ENCODE measurements at places on chromosomes 6 and 20.

- DNase-seq, result no peak
These were observed 91.0 kb downstream of the PPP1R14C start for GRCh38 chr6:150233843-150234269.

GRCh38 chr6:144654506-144654905 lies 369.4 kb downstream of the UTRN start:
- no peak for DNase-seq

DNA sequence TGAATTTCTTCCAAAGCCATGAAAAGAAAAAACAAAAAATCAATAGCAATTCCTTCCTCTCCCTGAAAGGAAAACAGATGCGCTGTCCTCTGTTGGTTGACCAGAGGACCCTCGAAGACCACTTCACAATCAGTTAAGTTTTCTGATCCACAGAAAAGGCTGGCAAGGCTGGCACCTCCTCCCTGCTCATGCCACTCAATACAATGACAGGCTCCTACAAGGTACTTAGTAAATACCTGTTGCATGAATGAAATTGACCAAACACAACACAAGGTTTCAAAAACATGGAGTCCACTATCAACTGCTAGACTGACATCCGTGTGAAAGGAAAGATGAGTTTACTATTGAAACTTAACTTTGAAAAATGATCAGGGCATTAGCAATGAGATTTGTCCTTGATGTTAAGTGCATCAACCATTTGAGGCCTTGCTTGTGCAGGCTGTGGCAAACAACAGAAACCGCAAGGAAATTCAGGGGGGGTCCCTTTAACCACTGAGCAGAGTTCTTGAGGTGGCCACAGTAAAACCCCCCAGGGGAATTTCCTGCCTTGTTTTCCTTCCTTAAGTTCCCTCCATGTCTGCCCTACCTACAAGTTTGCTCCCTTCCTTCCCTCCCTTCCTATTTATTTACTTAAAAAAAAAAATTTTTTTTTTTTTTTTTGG lies 27.9 kb upstream of the RTF2 start:
- DNase-seq, result no peak

DNA sequence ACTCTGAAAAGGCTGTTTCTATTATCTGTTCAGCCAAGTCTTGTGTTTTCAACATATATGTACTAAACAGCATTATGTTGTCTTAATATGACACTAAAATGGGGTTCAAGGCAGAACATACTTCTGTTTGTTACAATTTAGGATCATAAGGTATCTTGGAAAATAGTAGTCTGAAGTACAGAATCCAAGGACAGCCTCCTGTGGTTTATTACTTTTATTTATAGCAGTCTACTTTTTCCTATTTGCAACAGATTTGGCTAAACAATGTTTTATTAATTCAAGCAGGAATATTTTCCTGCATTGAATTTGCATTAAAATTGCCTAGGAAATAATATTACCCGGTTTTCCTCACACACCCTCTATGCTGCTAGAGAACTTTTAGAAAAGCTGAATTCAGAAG lies 67.7 kb downstream of the PLEKHG1 start:
- DNase-seq, result no peak

DNA sequence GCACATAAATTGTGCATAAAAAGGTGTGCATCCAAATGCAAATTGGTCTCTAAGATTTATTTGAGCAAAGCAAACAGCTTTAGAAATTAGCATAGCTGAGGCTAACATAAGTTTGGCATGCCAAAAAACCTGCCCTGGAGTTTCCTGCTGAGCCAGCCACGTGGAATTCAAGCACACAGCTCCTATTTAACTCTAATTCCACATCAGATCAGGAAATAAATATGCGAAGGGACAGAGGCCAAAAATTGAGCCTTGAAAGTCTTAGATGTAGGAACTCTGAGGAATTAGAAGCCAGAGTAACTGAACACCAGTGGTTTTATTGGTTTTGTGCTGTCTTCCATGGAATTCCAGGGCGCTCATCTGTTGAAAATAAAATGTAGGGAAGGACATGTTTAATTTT lies 19.6 kb downstream of the SOBP start:
- DNase-seq, result no peak

DNA sequence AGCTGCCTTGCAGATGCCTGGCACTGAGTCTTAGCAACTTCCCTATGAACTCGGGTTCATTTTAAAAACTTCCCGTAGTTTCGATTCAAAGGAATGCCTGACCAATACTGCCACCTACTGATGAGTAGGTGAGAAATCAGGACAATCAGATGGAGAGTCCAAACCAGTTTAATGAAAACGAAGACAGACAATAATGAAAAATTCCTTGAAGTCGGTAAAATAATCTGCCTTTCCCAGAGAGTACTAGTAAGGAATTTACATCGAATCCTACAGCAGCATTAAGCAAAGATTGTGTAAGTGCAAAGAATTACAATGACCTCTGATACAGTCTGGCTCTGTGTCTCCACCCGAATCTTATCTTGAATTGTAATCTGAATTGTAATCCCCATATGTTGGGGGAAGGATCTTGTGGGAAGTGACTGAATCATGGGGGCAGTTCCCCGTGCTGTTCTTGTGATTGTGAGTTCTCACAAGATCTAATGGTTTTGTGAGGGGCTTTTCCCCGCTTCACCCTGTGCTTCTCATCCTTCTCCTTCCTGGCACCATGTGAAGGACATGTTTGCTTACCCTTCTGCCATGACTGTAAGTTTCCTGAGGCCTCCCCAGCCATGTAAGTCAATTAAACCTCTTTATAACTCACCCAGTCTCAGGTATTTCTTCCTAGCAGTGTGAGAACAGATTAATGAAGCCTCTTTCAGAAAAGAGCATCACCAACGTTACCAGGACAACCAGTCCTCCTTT lies 134.4 kb downstream of the ARHGAP18 start:
- DNase-seq, result peak; percentile 51

- DNase-seq, result no peak
These were observed 6.4 kb downstream of the PREX1 start for GRCh38 chr20:48821261-48821920.

GRCh38 chr6:79028641-79029314 lies 49.3 kb downstream of the PHIP start:
- DNase-seq, result no peak
